A673 (cell line): ENCODE measurements at places on chromosomes 16 and 17. TPM values are rescaled to one million over a fixed set of nuclear protein-coding genes. Genes with fewer than 3 reads are reported as not detected.
A peak's percentile ranks its signal among the peaks of the same experiment; 100 is the strongest.

HEXD gene
- 20.1 and 24.0 TPM in 2 replicates for total RNA-seq

KRT40 gene
- total RNA-seq: 0.98 and 1.1 TPM in 2 replicates

GNGT2 gene
- 9.2 and 9.6 TPM in 2 replicates for total RNA-seq

NOTUM gene
- not detected in 2 replicates for total RNA-seq

KRTAP4-9 gene
- total RNA-seq: 1.0 and 1.2 TPM in 2 replicates

DNA sequence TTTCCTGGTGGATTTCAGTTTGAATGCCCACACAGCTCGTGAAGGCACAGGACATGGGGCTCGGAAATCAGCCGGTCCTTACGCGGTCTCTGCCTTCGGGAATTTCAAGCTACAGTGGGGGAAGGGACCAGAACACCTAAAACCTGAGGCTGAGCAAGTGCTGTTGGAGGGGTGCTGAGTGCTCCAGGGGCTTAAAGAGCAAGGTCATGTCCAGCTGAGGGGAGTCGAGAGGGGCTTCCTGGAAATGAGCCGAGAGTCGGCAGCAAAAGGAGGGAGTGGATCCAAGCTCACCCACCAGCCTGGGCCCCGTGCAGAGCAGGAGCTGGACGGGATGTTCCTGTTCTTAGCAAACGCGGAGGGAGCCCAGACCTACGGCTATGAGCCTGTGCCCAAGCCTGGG lies 73.2 kb upstream of the RPL38 start:
- H3K4me1 ChIP-seq: no peaks in the 10 kb centered on the region
- no peaks in the 10 kb centered on the region for H3K27me3 ChIP-seq
- H3K4me3 ChIP-seq: no peak overlapping the region
- H3K27ac ChIP-seq: no peak overlapping the region
- no peaks in the 10 kb centered on the region for H3K36me3 ChIP-seq
- no peak for DNase-seq

- no peaks in the 10 kb centered on the region for H3K4me1 ChIP-seq
- H3K4me3 ChIP-seq: no peak overlapping the region
- no peaks in the 10 kb centered on the region for H3K36me3 ChIP-seq
- no peak for DNase-seq
Observed at GRCh38 chr16:29757950-29758466, 12.2 kb upstream of the C16orf54 start.

DNA sequence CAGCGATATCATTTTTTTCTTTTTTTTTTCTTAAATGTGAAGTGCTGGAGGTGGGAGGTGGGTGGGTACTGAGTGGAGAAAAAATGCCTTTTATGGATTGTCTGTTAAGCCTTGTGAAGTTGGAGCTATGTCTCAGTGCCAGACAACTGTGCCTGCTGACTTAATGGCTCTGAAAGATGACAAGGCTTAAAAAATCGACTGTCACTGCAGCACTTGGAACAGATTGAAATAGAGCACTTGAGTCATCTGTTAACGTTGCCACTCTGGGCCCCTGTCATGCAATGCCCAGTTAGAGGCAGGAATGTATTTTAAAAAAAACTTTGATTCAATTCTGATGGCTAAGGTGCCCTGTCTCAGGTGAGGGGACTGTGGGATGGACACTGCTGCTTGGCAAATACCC lies 108.2 kb upstream of the HS3ST2 start:
- H3K4me1 ChIP-seq: no peaks in the 10 kb centered on the region
- DNase-seq: no peak
- H3K4me3 ChIP-seq: no peak overlapping the region
- no peak overlapping the region for H3K27ac ChIP-seq
- H3K27me3 ChIP-seq: peaks cover 4% of the 10 kb centered on the region

GRCh38 chr17:70796757-70797156 lies 627.4 kb downstream of the KCNJ2 start:
- no peak for DNase-seq
- no peaks in the 10 kb centered on the region for H3K36me3 ChIP-seq
- no peaks in the 10 kb centered on the region for H3K4me1 ChIP-seq
- H3K27me3 ChIP-seq: no peaks in the 10 kb centered on the region
- no peak overlapping the region for H3K27ac ChIP-seq

- H3K36me3 ChIP-seq: no peaks in the 10 kb centered on the region
- H3K27ac ChIP-seq: peak overlapping the region; percentile 24
- H3K4me1 ChIP-seq: peaks cover 5% of the 10 kb centered on the region
- no peak for DNase-seq
- H3K27me3 ChIP-seq: no peaks in the 10 kb centered on the region
Observed at GRCh38 chr16:70695331-70696070, 9.6 kb upstream of the MTSS2 start.

- H3K27me3 ChIP-seq: peaks cover 5% of the 10 kb centered on the region
- H3K36me3 ChIP-seq: no peaks in the 10 kb centered on the region
- no peak overlapping the region for H3K27ac ChIP-seq
- DNase-seq: no peak
- H3K4me1 ChIP-seq: peaks cover 6% of the 10 kb centered on the region
Observed at GRCh38 chr17:50050431-50051032, 5.4 kb upstream of the ITGA3 start.

DNA sequence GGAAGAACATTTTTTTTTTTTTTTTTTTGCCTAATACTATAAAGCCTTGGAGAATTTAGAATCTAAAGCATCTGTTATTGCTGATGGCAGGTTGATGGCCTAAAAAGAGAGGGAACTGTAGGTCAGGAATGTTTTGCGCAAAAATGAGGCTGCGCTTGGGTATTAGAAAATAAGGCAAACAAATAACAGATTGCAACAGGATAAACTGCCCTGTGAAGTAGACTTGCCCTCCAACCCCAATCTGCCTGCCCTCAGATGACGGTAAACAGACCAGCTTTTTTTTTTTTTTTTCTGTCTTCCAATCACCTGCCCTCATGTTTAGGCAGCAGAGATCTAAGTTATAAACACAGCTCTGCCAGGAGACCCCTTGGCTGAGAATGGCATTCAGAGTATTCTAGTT lies 3.8 kb upstream of the DHX8 start:
- no peak overlapping the region for H3K27ac ChIP-seq
- no peaks in the 10 kb centered on the region for H3K27me3 ChIP-seq
- H3K4me1 ChIP-seq: no peaks in the 10 kb centered on the region
- DNase-seq: no peak
- no peak overlapping the region for H3K4me3 ChIP-seq
